ENCODE measurements at places on chromosomes 7 and 10.

GRCh38 chr7:68904630-68905029, 693.6 kb upstream of the AUTS2 start:
- DNase-seq, result no peak

- no peak for DNase-seq
These were observed 1.3 kb upstream of the TNRC18 start for GRCh38 chr7:5424749-5425506.

- DNase-seq, result no peak
These were observed 40.3 kb upstream of the DLD start for GRCh38 chr7:107850643-107851042.

- no peak for DNase-seq
These were observed 84.1 kb upstream of the CXCL12 start for GRCh38 chr10:44468965-44469364.

GRCh38 chr7:45598886-45599520, 24.8 kb downstream of the ADCY1 start:
- no peak for DNase-seq

DNA sequence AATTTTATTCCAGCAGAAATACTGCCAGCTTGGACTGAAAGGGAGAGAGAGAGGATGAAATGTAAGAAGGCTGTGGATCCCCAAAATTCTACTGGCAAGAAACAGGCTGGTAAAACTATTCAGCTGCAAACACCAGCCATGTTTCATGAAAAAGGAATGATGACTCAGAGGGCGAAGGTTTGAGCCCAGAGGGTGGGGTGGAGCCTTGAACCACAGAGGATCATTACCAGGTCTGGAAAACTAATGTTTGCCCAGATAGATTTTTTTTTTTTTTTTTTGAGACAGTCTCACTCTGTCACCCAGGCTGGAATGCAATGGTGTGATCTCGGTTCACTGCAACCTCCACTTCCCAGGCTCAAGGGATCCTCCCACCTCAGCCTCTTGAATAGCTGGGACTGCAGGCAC, 41.7 kb upstream of the NRF1 start:
- DNase-seq, result no peak

GRCh38 chr7:88661921-88662320, 97.6 kb upstream of the ZNF804B start:
- DNase-seq, result no peak

- DNase-seq, result no peak
These were observed 31.0 kb upstream of the TRIM8 start for GRCh38 chr10:102613286-102613685.

DNA sequence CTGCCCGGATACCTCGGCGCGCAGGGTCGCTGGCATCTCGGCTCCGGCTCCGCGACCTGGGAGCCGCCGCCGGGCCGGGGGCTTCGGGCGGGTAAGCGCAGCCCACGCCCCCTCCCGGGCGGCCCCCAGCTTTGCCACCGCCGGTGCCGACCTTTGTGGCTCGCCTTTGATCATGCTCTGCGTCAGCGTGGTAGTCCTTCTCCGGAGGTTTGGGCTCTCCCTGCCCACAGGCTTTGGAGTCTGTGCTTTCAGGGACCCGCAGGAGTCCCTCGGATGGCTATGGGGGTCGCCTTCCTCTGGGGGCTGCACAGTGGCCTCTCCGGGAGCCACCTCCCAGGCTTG, 7.3 kb downstream of the ATP6V1F start:
- DNase-seq, result peak; percentile 33

DNA sequence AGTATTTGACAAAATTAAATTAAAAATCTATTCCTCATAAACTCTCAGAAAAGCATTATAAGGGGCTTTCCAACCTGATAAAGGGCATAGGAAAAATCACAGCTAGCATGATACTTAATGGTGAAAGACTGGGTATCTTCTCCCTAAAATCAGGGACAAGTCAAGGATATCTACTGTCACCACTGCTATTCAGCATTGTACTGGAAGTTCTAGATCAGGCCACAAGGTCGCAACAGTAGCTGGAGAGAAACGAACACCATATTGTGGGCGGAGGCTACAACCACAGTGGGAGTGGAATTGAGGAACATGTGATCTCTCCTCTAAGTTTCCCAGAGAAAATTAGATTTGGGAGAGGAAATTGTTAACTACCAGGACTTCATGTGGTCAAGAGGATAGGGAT, 70.0 kb upstream of the NAMPT start:
- no peak for DNase-seq

GRCh38 chr7:51647931-51648351, 331.3 kb upstream of the COBL start:
- no peak for DNase-seq

- no peak for DNase-seq
These were observed 75.1 kb downstream of the MAD1L1 start for GRCh38 chr7:2157473-2158279.

DNA sequence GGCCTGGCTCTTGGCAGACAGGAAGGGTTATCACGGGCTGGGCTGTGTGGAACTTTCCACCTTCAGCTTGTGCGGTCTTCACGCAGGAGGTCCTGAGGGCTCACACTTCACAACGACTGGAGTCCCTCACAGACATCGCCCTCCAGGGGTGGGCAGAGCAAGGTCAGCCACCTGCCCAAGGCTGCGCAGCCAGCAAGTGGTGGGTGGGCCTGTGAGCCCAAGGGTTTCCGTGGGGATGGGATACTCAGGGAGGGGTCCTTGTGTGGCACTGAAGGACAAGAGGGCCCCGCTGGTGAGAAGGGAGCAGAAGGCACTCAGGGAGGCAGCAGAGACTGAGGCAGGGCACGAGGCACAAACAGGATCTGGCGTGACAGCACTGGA, 22.0 kb downstream of the PDIA4 start:
- DNase-seq, result no peak

GRCh38 chr7:123961771-123962170, 36.7 kb downstream of the SPAM1 start:
- no peak for DNase-seq

DNA sequence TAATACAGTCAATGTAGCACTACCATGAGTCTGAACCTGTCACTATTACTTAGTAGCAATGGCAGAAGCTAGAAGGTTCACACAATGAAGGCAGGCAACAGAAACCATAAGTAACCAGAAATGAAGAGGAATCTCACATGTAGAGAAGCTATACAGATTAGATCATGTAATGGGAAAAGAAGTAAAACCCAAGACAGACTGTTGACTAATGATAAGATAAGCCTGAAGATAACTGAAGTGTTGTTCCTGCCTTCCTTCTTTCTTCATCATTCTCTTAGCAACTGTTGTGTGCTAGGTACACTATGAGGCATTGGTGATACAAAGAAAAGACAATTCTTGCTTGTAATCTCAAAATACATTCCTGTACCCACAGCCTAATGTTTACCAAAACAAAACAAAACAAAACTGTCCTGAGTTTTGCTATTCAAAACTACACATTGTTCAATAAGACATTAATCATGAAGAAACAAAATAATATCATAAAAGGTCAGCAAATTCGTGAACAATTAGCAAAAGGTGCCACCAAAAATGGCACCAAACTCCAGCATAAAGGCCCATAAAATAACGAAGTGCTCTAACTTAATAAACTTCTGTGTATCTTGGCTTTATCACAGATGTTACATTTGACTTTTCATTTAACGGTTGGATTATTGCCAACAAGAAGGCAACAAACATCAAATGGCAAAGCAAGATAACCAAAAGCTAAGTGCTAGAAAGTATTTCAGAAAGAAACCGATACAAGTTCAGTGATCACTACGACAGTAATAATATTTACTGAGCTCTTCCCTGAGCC, 27.1 kb downstream of the ZNF800 start:
- no peak for DNase-seq

DNA sequence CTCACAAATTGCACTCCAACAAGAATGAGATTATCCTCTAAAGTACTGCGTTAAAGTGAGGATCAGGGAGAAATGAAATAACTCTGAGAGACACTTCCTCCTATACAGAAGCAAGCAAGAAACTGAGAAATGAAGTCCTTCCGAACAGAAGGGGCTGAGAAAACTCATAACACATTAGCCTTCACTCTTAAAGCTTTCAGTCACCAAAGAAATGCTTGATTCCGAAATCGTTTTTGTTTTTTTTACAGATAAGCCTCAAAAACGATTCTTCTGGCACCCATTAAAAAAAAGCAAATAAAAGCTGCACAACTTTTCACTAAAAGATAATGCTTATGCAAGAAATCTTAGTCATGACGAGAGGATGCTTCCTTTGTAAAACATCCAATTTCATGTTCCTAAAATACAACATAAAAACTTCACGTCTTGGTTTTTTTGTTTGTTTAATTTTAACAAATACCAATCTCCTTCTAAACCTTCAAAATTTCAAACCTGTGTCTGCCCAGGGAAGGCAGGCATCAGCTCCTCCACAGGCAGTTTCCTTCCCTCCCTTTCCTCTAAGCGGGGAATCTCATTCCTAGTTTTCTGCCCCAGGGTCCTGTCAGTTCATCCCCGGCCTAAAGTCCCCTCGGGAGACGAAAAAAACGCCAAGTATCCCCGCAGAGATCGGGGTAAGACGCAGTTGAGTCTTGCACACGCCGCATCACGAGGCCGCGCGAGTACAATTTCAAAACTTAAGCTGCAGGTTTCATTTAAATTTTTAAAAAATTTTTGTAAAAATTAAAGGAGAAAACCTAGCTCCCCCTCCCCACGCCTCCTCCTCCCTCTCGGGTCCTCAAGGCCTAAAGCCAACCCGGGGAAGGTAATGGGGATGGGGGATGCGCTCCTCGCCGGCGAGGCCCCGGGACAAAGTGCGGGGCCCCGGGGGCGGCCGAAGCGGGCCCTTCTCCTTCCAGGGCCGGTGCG, 1.1 kb downstream of the BAZ1B start:
- DNase-seq, result no peak

DNA sequence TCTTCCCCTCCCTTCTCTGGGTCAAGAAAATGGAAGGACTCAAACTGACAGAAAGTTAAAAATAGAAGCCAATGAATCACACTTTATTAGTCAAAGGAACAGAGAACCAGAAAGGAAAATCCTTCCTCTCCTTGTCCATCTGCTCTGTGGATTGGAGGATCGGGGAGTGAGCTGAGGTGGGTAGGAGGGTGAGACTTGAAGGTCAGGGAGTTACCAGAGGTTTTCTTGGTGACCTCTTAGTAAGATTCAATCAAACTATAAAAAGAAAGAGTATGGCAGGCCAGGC, 12.2 kb downstream of the TLX1 start:
- DNase-seq, result no peak

DNA sequence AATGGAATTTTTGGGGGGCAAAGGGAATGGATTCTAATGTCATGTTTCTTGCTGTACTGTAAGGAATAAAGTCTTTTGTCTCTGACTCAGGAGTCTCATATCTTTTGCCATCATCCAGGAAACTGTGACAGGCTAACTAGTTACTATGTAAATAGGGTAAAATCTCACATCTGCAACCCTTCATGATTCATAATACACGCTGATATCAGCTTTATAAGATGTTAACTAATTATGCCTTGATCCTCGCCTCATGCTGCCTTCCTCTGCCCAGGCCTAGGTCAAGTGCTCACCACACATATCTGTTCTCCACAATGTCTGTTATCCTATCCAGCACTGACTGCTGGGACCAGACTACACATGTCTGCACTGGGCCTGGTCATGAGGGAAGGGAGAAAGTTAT, 81.3 kb upstream of the CXCL12 start:
- no peak for DNase-seq

DNA sequence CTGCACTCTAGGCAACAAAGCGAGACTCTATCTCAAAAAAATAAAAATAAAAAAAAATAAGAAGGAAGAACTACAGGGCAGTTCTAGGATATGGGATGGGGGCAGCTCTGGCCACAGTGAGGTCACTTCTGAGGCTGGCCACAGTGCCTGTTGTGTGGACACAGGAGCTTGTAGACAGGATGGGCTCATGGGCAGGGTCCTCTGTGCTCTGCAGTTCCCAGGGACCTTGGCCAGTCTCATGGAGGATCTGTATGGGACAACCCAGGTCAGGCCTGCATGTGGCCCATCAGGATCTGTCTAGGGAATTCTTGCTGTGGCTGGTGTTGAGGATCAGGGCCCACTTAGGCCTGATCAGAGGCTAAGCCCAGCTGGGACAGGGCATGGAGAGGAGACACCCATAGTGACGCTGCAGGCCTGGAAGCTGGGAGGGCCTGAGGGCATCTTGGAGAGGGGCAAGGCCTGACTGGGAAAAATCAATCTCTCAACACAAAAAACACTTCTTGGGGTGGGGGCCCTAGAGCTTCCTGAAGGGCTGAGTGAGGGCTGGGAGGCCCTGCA, 19.4 kb upstream of the PAX2 start:
- DNase-seq, result no peak

GRCh38 chr10:79477456-79477855, 32.0 kb upstream of the ZCCHC24 start:
- no peak for DNase-seq

DNA sequence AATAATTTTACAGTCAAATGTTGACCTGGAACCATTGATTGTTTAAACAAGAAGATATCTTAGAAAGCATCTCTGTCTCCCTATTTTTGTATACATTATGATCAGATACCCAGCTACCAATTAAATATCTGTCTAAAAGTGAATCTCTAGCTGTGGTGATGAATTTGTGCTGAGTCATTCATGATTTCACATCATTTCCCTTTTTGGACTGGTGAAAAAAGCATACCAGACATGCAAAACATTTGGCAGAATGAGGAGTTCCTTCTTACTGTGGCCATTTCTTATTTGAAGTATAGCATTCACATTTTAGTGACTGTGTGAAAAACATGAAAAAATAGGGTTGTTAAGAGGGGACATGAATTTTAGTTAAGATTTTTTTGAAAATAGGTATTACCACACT, 98.0 kb upstream of the GATA3 start:
- DNase-seq, result no peak

- no peak for DNase-seq
These were observed 107.3 kb downstream of the SMURF1 start for GRCh38 chr7:99036546-99037111.

GRCh38 chr7:157715071-157715937, 378.5 kb downstream of the DNAJB6 start:
- DNase-seq, result no peak

DNA sequence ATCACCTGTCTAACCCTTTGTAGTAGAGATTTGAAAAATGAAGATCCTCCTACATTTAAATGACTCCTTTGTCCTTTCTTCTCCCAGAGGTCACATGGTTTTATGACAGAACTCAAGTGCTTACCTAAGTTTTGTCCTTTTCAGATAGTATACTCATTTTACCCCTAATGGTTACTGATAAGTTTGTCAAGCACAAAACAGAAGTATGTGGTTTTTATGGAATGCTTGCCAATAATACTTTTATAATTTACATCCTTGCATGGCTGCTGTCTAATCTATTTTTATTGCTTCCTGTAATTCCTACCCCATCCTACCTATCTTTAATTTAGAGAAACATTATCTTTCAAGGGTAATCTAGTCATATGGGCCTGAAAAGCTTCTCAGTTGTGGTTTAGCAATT, 37.5 kb downstream of the HELLS start:
- DNase-seq, result no peak

DNA sequence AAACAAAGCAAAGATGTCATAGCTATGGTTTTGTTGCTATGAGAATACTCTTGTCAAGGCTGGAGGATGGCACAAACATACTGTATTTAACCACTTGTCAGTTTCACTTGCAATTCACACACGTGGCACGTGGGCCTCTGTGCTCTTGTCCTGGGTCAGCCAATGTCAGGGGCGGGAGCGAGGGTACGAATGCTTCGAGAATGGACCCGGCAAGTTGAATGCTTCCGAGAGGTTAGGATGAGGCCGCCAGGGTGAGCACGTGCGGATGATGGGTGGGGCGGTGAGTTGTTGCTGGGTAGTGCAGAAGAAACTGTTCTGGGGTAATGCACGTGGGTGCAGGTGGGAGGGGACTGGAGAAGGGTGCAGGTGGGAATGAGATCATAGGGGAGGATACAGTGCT, 10.4 kb upstream of the OCM2 start:
- DNase-seq, result no peak
